ENCODE measurements at places on chromosomes 5 and 9.

GRCh38 chr9:84667571-84668195 lies 1.8 kb upstream of the NTRK2 start:
- no peak for DNase-seq

GRCh38 chr5:160497878-160498277 lies 76.2 kb downstream of the PTTG1 start:
- no peak for DNase-seq

DNA sequence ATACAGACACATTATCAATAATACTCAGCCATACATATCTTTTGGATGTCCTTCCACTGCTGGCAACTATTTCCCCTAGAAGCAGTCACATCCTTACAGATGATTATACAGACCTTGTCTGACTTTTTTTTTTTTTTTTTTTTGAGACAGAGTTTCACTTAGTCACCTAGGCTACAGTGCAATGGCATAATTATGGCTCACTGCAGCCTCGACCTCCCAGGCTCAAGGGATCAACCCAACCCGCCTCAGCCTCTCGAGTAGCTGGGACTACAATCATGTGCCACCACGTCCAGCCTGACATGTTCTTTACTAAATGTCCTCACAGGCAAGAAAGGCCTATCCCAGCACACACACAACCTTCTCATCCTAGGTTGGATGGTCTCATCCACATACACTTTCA lies 24.0 kb downstream of the NR6A1 start:
- no peak for DNase-seq

DNA sequence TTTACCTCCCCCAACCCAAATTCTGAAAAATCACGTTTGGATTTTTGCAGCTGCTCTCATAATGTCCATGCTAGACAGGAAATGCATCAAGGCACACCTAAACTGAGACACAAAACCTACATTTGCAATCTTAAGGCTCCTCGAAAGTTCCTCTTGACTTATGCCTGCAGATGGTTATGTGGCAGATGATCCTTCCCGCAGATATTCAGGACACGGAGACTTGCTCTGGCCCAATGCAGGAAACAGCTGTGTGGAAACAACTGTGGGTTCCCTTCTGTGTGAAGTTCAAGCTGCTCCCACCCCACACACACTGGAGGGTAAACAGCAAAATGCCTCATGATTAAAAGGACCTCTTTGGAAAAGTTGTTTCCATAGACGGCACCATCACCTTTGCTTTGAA lies 253.8 kb downstream of the EBF1 start:
- DNase-seq: no peak

GRCh38 chr5:56829137-56829908 lies 14.0 kb downstream of the MAP3K1 start:
- DNase-seq: no peak

- DNase-seq: no peak
Observed at GRCh38 chr9:126715382-126715781, 89.5 kb upstream of the ZBTB43 start.

DNA sequence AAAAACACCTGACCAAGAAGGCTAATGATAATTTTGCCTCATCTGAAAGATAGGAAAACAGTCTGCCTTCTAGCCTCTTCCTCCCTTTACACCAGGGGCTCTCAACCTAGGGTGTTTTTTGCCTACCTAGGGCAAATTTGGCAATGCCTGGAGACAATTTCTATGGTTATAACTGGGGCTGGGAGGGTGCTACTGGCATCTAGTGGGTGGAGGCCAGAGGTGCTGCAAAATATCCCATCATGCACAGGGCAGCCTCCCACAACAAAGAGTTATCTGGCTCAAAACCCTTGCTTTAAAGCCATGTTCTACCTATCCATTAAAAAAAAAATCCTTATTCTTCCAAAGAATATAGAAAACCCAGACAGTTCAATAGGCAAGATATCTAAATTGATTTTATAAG lies 45.0 kb upstream of the NR3C1 start:
- no peak for DNase-seq
